DND-41 (cell line): ENCODE measurements at places on chromosomes 12 and 14.

GRCh38 chr12:107092669-107093416 lies 506 bp downstream of the CRY1 start:
- peak; percentile 67 for DNase-seq

- no peak for DNase-seq
Measured at GRCh38 chr14:52954346-52955214, 3.7 kb upstream of the FERMT2 start.

DNA sequence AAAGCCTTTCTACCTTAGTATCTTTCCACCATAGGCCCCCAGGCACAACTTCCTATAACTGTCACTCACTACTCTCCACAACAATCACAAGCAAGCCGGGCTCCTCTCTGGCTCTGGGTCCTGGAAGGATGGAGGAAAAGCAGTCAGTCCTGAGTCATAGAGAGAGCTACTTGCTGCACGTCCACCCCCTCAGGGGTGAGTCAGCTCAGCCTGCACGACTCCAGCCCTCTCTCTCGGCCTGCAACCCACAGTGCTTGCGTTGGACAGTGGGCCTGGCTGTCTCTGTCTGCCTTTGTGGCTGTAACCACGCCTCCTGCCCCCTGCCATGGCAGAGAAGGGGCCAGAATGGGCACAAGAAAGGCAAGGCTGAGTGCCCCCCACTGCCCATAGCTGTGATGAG lies 154.1 kb upstream of the FKBP4 start:
- no peak for DNase-seq

DNA sequence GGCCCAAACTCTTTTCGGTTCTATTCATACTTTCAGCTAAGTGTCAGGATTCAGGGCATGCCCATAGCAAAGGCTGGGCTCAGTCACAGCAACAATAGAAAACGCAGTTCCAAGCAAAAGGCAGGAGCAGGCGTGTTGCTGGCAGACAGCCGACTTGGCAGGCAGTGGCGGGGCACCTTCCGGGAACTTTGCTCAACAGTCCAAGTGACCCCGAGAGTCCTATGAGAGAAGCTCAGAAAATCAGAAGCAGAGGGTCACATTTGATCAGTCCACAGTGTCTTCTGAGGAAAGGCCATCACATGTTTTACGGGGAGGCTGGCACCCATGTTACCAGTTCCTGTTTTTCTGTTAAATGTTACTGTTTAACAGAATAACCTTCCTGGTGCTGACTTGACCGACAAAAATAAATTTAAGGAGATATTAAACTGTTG lies 115.0 kb downstream of the DACT1 start:
- no peak for DNase-seq

- DNase-seq, result no peak
Measured at GRCh38 chr14:76123426-76124225, 28.1 kb upstream of the GPATCH2L start.

- no peak for DNase-seq
Measured at GRCh38 chr14:91750634-91751198, 18.8 kb upstream of the CATSPERB start.

GRCh38 chr12:122834104-122834920 lies 945 bp upstream of the HIP1R start:
- no peak for DNase-seq

GRCh38 chr12:25558586-25558985 lies 5.5 kb upstream of the LMNTD1 start:
- DNase-seq, result no peak

GRCh38 chr14:91289464-91289863 lies 45.0 kb upstream of the GPR68 start:
- DNase-seq, result no peak

DNA sequence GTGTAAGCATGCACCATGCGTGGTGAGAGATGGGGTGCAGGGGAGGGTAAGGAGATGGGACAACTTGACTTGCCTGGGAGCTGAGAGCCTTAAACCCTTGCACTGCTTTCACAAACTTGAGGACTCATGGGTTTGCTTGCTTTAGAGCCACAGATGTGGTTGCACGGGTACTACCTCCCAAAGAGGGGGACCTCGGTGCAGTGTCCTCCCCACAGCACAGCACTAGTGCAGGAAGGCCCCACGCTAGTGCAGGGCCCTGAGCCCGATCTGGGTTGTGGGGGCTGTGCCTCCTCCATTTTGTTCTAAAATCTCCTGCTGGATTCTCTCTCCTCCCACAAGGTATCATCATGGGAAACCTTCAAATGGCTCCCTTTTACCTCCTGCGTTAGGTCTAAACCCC lies 11.2 kb downstream of the KRT72 start:
- no peak for DNase-seq

GRCh38 chr14:56324856-56325699 lies 206.9 kb downstream of the PELI2 start:
- no peak for DNase-seq

GRCh38 chr14:25833341-25834126 lies 764.3 kb downstream of the NOVA1 start:
- peak; percentile 7 for DNase-seq

- no peak for DNase-seq
Measured at GRCh38 chr14:104991896-104992230, 6.3 kb downstream of the CLBA1 start.

GRCh38 chr12:120998435-120998834 lies 17.9 kb downstream of the C12orf43 start:
- no peak for DNase-seq

DNA sequence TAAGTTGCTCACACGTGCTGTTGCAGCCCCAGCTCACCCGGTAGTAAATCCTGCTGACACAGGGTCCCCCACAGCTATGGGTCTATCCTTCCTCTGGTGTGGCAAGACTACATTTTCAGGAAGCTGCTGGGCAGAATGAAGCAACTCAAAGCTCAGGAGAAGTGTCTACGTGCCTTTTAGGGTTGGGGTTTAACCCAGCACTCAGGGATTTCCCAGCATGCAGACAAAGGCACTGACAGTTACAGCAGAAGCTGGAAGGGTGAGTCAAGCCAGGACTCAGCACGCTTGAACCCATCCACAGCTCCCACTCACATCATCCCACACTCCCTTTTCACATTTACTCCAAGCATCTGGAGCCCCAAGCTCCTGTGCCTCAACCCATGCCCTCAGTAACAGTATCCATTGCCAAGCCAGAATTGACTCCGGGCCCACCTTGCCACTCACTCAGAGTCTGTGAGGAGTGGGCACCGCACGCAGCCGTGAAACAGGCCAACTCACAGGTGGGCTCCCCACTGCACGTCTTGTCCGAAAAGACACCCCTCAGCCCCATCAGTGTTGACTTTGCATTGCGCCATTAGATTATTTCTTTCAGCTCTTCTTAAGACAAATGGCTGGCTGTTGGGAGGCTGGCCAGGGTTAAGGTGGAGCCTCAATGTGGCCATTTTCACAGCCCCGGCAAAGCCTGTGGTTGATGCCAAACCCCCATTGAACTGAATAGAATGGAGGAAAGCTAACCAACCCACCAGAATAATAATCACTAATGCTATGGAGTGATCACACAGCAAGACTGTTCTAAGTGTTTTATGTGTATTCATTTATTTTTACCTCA lies 59.6 kb downstream of the ZFP36L1 start:
- DNase-seq, result no peak

GRCh38 chr14:45084946-45085346 lies 1.0 kb downstream of the PRPF39 start:
- no peak for DNase-seq

DNA sequence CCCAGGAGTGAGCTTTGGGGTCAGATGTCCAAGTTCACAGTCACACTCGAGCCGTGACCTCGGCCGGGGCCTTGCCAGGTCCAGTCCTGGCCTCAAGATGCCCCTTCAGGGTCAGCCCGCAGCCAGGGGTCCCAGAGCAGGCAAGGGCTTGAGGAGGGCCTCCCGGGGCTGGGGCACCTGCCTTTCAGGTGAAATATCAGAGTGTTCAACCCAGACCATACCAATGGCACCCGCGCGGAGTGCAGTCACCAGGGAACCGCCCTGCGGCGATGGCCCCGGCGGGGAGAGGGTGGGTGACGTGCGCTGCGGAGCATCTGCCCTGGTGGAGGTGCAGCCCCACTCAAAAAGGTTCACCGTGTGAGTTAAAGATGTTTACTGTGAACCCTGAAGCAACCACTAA lies 16.9 kb downstream of the LRCOL1 start:
- no peak for DNase-seq

- no peak for DNase-seq
Measured at GRCh38 chr12:100267603-100268281, 765 bp downstream of the SCYL2 start.

DNA sequence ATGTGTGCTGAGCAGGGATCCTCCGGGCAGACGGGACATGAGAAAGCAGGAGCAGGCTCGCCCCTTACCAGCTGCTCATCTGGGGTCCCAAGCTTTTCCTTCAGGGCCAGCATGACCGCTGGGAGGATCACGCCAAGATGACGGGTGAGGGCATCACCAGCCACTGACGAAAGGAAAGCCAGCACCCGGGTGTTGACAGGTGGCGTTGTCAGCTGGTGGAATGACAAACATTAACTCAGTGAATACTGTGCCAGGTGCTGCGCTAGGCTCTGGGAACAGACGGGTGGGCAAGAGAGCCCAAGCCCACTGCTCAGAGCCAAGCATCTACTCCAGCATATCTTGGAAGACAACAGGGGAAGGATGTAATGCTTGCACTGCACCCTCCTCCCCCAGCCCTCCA lies 21.3 kb upstream of the RAB35 start:
- DNase-seq, result no peak

- no peak for DNase-seq
Measured at GRCh38 chr14:59698793-59699192, 122.2 kb upstream of the CCDC175 start.

DNA sequence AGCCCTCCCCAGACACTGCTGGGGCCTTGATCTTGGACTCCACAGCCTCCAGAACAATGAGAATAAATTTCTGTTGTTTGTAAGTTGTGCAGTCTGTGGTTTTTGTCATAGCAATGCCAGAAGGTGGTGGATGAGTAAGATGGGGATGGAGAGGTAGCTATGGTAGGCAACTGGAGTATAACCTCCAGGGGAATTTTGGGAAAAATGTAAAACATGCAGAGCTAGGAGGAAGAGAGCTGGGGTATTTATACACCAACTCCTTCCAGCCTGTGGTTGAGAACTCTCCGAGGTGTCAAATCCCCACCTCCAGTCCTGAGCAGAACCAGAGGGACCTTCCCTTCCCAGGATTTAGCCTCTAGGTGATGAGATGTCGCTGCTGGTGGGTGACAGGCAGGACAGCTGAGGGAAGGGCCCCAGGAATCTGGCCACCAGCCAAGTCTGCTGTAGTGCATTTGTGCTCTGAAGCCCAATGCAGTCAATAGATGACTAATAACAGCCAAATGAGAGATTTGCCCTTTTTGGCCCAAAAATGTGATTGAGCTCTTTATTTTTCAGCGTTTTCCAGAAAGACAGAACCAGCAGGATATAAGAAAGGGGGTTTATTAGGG lies 19.1 kb upstream of the CEP170B start:
- DNase-seq, result no peak

- no peak for DNase-seq
Measured at GRCh38 chr14:30271811-30272323, 287.1 kb upstream of the G2E3 start.

- DNase-seq, result no peak
Measured at GRCh38 chr12:121064116-121064515, 25.1 kb upstream of the OASL start.

- DNase-seq, result no peak
Measured at GRCh38 chr14:92993302-92993701, 70.4 kb downstream of the CHGA start.

DNA sequence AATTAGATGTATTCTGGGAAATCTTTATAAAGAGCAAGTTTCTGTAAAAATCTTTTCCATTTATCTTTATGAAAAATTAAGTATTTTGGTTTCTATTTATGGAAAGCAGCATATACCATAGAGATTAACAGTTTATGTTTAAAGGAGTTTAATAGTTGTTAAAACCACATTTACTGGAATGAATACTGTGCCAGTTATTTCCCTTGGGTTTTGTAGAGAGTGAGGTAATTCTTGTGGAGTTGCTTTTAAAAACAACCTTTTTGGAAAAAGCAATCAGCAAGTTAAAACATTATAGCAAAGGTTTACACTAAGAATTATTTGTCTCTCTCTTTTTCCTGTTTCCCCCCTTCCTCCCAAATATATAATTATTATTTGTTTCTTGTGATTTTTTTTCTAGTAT lies 34.9 kb downstream of the AEBP2 start:
- no peak for DNase-seq

DNA sequence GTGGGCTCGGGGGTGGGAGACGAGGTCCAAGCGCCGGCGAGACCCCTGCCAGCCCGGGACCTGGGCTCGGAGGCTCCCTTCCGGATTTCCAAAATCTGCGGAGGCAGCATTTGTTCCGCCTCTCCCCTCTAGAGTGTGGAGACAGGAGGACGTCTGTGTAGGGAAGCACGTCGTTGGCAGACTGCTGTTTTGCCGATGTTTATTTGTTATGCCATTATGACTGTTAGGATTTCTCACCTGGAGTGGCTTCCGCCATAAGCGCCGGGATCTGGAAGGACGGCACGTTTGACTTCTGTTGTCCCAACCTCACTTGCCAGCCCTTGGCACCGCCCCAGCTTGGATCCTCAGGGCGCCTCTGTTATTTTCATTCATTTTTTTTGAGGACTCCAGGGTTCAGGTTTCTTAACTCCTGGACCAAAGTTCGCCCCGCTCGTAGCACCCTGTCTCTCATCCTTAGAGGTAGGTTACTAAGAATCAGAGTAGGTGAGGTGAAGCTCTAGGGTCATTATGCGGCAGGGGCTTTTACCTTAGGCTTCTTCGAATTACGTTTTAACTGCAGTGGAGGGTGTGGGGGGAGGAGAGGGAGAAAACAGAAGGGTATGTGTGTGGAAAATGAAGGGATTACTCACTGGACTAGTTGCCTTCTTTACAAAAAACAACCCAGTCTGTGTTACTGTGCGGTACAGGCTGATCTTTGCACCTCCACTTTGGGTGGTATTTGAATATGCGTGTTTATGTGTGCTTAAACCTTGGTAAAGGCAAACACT lies 547 bp upstream of the PYGL start:
- no peak for DNase-seq

DNA sequence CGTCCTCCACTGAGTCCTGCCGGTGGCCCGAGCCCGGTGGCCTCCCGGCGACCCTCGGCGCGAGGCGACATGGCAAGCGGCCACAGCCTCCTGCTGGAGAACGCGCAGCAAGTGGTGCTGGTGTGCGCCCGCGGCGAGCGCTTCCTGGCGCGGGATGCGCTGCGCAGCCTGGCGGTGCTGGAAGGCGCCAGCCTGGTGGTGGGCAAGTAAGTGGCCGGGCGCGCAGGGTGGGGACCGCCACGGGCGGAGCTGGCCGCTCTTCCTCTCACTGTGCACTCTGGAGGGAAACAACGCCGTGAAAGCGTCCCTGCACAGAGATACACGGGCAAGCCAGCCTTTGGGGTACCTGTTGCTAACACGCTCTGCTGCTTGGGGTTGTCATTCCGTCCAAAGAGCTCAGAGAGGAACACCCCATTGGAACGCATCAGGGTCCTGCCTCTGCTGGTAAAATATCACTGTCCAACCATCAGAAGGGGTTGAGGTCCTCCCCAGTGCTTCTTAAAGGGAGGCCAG lies at the start of gene AMDHD1:
AMDHD1 (plus strand) TSS at position 2 of the 513 bp plus-strand sequence; CDS start at position 70, 68 bp downstream.
- DNase-seq, result peak; percentile 71
